T-cell (primary cell): ENCODE measurements at places on chromosomes 5 and 9. TPM values are rescaled to one million over a fixed set of nuclear protein-coding genes. Genes with fewer than 3 reads are reported as not detected.

- H3K4me3 ChIP-seq, result no peak overlapping the region
- DNase-seq, result no peak
- H3K27me3 ChIP-seq, result no peaks in the 10 kb centered on the region
- H3K27ac ChIP-seq, result no peak overlapping the region
- H3K36me3 ChIP-seq, result no peaks in the 10 kb centered on the region
Measured at GRCh38 chr5:80959138-80959537, 1.0 kb upstream of the RASGRF2 start.

DNA sequence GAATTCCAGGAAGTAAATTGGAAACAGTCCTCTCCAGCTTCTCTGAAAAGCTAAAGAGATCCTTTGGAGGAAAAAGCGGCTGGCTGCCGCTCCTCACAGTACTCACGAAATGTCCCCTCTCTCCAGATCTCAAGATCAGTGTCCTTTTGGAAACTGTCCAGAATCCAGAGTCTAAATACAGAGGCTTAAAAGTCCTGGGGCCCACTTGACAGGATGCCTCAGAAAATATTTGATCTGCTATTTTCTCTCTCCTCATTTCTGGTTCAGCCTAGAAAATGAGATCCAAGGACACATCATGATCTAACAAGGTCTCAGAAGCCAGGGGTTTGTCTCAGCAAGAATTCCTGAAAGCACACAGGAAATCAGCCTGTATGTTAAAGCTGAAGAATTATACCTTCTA lies 7.2 kb downstream of the C1QTNF2 start:
- no peaks in the 10 kb centered on the region for H3K27me3 ChIP-seq
- H3K27ac ChIP-seq, result no peak overlapping the region
- no peaks in the 10 kb centered on the region for H3K4me1 ChIP-seq
- no peak for DNase-seq
- H3K36me3 ChIP-seq, result no peaks in the 10 kb centered on the region
- H3K4me3 ChIP-seq, result no peak overlapping the region

DNA sequence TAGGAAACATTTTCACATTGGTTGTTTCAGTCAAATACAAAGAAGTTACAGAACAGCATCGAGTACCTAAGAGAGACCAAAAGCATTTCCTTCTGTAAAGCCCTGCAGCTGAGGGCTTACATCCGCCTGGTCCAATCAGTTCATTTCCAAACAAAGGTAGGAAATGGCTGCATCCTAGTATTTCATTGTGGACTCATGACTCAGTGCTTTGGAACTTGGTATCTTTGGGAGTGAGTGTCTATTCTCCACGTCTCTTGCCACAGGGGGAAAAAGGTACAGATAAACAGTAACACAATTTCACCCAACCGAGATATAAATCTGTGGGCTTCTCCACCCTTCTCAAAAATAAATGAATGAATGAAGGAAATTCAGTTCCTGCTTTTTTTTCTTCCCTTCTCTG lies 75.4 kb downstream of the NFIB start:
- no peak overlapping the region for H3K4me3 ChIP-seq
- H3K27ac ChIP-seq, result no peak overlapping the region
- DNase-seq, result no peak
- no peaks in the 10 kb centered on the region for H3K4me1 ChIP-seq
- no peaks in the 10 kb centered on the region for H3K36me3 ChIP-seq

DNA sequence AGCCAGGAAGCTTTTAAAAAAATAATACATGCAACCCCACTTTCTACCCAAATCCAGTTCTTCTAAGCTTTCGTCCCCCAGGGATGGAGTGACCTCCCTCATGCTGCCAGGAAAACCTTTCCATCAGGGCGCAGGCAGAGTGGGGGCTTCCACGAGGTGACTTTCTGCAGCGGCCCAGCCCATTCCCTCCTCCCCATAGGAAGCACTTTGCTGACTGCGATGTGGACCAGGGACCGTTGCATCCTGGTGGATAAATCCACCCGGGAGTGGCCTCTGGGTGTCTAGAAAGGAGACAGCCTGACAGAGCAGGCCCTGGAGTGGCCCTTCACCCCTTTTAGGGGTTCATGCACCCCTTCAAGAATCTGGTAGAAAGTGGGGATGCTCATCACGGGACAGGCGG lies 1.6 kb downstream of the QRFP start:
- DNase-seq, result no peak
- no peak overlapping the region for H3K4me3 ChIP-seq
- no peak overlapping the region for H3K27ac ChIP-seq
- H3K36me3 ChIP-seq, result peaks cover 2% of the 10 kb centered on the region

- no peak overlapping the region for H3K4me3 ChIP-seq
- H3K27ac ChIP-seq, result no peak overlapping the region
- H3K4me1 ChIP-seq, result no peaks in the 10 kb centered on the region
- no peak for DNase-seq
Measured at GRCh38 chr9:93658184-93658925, 82.0 kb downstream of the PHF2 start.

DNA sequence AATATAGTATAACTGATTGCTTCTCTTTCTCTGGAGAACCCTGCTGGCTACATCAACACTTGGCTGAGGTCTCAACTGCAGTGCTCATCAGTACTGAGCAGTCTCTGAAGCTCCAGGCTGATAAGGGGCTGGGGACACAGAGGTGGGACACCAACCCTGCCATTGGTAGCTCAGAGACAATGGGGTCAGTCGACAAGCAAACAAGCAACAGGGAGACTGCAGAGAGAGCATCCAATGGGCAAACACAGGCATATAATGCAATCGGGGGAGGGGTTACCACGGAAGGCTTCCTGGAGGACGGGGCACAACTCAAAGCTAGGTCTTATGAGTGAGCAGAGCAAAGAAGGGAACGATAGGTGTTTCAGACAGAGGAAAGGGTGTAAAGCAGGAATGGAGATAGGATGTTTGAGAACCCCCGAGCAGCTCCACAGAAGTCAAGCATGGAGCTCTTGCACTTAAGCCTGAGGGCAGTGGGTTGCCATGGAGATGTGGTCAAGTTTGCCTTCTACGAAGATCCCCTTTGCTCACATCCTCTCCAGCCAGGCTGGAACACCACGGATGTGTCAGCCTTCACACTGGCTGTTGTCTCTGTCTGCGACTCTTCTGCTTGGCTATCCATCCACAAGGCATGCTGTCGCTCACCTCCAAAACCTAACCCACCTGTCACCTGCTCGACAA lies 21.5 kb upstream of the AKNA start:
- H3K36me3 ChIP-seq, result no peaks in the 10 kb centered on the region
- no peak overlapping the region for H3K27ac ChIP-seq
- no peak overlapping the region for H3K4me3 ChIP-seq
- H3K27me3 ChIP-seq, result no peaks in the 10 kb centered on the region
- DNase-seq, result no peak

DNA sequence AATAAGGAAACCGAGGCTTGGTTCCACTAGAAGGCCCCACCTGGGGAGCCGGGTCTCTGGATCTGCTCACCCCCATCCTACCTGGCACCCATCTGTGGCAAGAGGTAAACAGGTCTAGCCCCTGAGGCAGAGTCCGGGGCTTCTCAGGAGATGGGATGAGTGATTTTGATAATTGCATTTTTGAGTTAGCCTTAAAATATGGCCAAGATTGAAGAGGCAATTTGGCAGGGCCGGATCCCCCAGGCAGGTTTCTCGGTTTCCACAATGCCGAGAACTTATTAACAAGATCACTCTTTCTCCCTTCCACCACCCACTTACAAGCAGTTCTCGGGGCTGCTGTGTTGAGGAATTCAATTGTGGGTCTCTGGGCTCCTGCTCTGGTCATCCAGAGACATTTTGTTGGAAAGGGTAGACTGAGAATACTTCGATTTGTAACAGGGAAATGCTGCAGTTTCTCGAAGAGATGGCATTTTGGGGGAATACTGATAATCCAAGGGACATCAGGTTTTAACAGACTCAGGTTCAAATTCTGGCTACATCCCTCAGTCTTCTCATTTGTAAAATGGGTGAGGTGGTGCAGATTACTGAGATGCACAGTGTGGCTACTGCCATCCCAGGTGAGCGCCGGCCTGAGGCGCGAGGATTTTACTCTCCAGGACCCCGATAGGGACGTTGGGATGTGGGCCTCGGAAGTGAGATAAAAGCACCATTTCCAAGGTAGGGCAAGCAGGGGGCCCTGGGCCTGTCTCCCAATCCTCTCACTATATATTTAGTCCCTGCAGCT lies 194.2 kb downstream of the CDK5RAP2 start:
- no peaks in the 10 kb centered on the region for H3K4me1 ChIP-seq
- no peak for DNase-seq
- H3K36me3 ChIP-seq, result peaks cover 6% of the 10 kb centered on the region
- H3K4me3 ChIP-seq, result no peak overlapping the region
- no peaks in the 10 kb centered on the region for H3K27me3 ChIP-seq
- no peak overlapping the region for H3K27ac ChIP-seq

- H3K27ac ChIP-seq, result no peak overlapping the region
- no peaks in the 10 kb centered on the region for H3K4me1 ChIP-seq
- no peak for DNase-seq
- no peaks in the 10 kb centered on the region for H3K36me3 ChIP-seq
- H3K27me3 ChIP-seq, result peaks cover 3% of the 10 kb centered on the region
Measured at GRCh38 chr9:107388890-107389289, 100.7 kb downstream of the KLF4 start.

- no peaks in the 10 kb centered on the region for H3K27me3 ChIP-seq
- no peak overlapping the region for H3K4me3 ChIP-seq
- DNase-seq, result no peak
Measured at GRCh38 chr5:96075579-96076289, 114.1 kb upstream of the ELL2 start.

DNA sequence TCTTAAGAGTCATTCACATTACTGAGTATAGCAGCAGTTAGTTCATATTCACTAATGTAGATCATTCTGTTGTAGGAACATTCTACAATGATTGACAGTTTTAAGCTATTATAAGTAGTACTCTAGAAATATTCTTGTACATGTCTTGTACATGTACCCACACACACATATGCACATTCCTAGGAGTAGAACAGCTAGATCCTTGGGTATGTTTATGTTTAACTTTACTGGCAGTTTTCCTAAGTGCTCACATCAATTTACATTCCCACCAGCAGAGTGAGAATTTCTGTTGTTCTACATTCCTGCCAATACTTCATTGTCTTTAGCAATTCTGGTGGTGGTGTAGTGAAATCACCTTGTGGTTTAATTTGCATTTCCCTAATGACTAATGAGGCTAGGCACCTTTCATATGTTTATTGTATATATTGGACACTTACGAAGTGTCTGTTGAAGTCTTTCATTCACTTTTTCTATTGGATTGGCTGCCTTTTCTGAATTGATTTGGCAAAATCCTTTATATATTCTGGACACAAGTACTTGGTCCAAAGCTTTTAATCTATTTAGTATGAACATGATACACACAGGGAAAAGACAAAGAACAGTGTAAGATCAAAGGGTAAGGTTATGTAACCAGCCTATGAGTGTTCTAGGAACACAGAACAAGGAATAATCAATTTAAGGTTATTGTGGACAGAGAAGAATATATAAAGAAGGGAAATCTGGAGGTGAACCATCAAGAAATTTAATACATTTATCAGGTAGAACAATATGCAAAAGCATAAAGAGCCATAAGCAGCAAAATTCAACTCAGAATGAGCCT lies 95.6 kb downstream of the MLLT3 start:
- H3K36me3 ChIP-seq, result no peaks in the 10 kb centered on the region
- H3K27me3 ChIP-seq, result no peaks in the 10 kb centered on the region
- no peak for DNase-seq

The SOX30 gene
- total RNA-seq, result 0.44 TPM

The FOXD4L4 gene
- 0.59 TPM for total RNA-seq

- no peaks in the 10 kb centered on the region for H3K4me1 ChIP-seq
- no peak for DNase-seq
- no peaks in the 10 kb centered on the region for H3K27me3 ChIP-seq
- H3K27ac ChIP-seq, result no peak overlapping the region
- H3K36me3 ChIP-seq, result no peaks in the 10 kb centered on the region
Measured at GRCh38 chr5:58944221-58944620, 361.3 kb downstream of the RAB3C start.

GRCh38 chr9:7298123-7298522 lies 501.5 kb downstream of the DMAC1 start:
- no peak for DNase-seq
- H3K27me3 ChIP-seq, result no peaks in the 10 kb centered on the region
- no peaks in the 10 kb centered on the region for H3K4me1 ChIP-seq
- no peak overlapping the region for H3K27ac ChIP-seq

GRCh38 chr9:134678206-134678605 lies 36.6 kb downstream of the COL5A1 start:
- no peak for DNase-seq
- no peaks in the 10 kb centered on the region for H3K4me1 ChIP-seq

GRCh38 chr9:110455860-110456259 lies 118.2 kb upstream of the TXNDC8 start:
- no peak overlapping the region for H3K27ac ChIP-seq
- no peak for DNase-seq
- H3K4me1 ChIP-seq, result no peaks in the 10 kb centered on the region
- no peaks in the 10 kb centered on the region for H3K27me3 ChIP-seq
- H3K4me3 ChIP-seq, result no peak overlapping the region

DNA sequence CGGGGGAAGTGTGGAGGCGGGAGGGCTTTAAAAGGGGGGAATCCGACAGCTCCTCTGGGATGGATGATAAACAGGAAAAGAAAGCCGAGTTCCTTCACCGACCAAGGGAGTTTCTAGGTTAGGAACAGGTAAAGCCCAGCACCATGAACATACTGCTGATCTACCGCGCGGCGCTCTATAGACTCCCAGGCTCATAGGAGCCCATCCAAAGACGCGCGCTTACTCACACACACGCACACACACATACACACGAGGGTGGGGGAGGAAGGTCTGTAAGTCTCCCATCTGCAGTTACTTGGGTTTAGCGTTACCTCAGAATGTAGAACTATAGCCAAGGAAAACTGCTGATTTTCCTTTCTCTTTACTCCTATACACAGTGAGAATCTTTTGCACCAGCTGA lies 2.6 kb upstream of the GABRB2 start:
- H3K27me3 ChIP-seq, result peaks cover 35% of the 10 kb centered on the region
- peaks cover 4% of the 10 kb centered on the region for H3K4me1 ChIP-seq
- no peaks in the 10 kb centered on the region for H3K36me3 ChIP-seq
- H3K27ac ChIP-seq, result no peak overlapping the region
- no peak overlapping the region for H3K4me3 ChIP-seq

GRCh38 chr9:95505717-95506427 lies 10.9 kb downstream of the PTCH1 start:
- H3K4me3 ChIP-seq, result peak overlapping the region; percentile 62
- DNase-seq, result no peak
- H3K27me3 ChIP-seq, result peaks cover 7% of the 10 kb centered on the region
- no peaks in the 10 kb centered on the region for H3K36me3 ChIP-seq
- peak overlapping the region; percentile 38 for H3K27ac ChIP-seq

The ADAMTS19 gene
- not detected for total RNA-seq

GRCh38 chr5:150789943-150790611 lies 11.5 kb downstream of the SMIM3 start:
- H3K4me3 ChIP-seq, result no peak overlapping the region
- no peaks in the 10 kb centered on the region for H3K36me3 ChIP-seq
- no peaks in the 10 kb centered on the region for H3K27me3 ChIP-seq
- peak overlapping the region; percentile 36 for H3K27ac ChIP-seq

- no peaks in the 10 kb centered on the region for H3K36me3 ChIP-seq
- H3K4me1 ChIP-seq, result no peaks in the 10 kb centered on the region
- H3K27me3 ChIP-seq, result no peaks in the 10 kb centered on the region
- H3K4me3 ChIP-seq, result no peak overlapping the region
Measured at GRCh38 chr5:23352446-23352845, 155.0 kb upstream of the PRDM9 start.
